Upper lobe of right lung (tissue), 1 donor: ENCODE measurements at places on chromosomes 16 and 17.

DNA sequence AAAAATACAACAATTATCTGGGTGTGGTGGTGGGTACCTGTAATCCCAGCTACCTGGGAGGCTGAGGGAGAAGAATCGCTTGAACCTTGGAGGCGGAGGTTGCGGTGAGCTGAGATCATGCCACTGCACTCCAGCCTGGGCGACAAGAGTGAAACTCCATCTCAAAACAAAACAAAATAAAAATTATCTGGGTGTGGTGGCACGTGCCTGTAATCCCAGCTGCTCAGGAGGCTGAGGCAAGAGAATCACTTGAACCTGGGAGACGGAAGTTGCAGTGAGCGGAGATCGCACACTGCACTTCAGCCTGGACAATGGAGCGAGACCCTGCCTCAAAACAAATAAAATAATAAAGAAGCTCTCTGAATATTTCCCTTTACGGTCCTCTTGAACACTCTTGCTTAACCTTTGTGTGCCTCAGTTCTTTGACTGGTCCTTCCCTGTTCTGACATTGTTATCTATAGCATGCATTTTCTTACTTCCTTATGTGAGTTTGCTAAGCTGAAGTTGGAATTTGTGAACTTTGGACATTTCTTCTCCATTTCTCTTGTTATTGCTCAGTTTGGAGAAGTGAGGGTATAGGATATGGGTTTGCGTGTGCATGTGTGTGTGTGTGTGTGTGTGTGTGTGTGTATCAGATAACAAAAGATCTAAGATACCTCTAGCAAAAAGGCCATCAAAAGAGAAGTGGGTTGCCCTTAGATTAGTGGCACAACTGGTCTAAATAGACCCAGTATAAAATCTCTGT, 29.7 kb upstream of the WSB1 start:
- DNase-seq: no peak

DNA sequence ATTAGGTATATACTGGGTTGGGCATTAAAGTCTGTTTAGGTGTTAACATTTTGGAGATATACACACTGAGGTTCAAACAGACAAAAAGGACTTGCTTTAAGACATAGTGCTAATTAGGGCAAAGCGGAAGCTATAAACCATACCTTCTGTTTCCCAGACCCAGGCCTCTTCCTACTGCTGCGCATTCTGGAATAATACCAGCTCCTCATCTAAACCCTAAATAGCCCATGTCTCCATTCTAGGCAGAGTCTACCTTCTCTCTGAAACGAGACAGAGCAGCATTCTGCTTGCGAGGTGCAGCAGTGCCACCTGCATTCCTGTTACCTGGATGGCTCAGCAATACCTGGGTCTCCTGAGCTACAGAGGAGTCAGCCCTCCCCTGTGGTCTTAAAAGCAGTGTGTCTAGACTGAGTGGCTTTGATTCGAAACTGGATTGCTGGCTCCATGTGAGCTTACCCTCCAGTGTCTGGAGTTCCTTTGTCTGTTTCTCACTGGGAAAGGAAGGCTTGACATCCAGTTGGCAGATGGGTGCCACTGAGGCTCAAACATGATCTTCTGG, 6.4 kb downstream of the YPEL2 start:
- DNase-seq: no peak

GRCh38 chr17:77565166-77565565, 393.3 kb upstream of the TNRC6C start:
- DNase-seq: peak; percentile 44

- DNase-seq: no peak
These were observed 13.4 kb downstream of the MYO1D start for GRCh38 chr17:32863559-32863958.

DNA sequence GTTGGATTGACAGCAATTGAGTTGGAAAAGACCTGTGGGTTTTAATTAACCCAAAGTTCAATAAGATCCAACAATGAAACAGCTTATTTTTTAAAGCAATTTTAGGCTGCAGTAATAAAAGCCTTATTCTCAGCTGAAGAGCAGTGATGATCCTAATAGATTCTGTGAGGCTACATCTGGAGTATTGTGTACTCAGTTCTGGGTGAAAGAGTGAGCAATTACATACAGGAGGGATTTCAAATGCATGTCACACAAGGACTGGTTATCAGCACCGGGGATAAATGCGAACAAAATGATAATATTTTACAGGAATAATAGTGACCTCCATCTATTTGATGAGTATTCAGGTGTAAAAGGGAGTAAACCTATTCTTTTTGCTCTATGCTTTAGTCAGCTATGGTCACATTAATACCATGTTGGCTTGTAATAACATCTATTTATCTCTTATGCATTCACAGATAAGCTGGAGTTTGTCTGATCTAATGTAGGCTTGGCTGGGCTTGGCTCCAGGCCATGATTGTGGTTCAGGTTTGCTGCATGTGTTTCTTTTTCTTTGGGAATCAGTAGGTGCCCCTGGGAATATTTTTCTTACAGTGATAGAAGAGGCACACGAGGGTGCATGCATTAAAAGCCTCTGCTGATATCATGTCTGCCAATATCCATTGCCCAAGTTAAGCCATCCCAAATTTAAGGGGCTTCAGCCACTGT, 22.2 kb upstream of the TOX3 start:
- DNase-seq: no peak

GRCh38 chr16:57755726-57756423, 20.3 kb downstream of the KATNB1 start:
- no peak for DNase-seq

DNA sequence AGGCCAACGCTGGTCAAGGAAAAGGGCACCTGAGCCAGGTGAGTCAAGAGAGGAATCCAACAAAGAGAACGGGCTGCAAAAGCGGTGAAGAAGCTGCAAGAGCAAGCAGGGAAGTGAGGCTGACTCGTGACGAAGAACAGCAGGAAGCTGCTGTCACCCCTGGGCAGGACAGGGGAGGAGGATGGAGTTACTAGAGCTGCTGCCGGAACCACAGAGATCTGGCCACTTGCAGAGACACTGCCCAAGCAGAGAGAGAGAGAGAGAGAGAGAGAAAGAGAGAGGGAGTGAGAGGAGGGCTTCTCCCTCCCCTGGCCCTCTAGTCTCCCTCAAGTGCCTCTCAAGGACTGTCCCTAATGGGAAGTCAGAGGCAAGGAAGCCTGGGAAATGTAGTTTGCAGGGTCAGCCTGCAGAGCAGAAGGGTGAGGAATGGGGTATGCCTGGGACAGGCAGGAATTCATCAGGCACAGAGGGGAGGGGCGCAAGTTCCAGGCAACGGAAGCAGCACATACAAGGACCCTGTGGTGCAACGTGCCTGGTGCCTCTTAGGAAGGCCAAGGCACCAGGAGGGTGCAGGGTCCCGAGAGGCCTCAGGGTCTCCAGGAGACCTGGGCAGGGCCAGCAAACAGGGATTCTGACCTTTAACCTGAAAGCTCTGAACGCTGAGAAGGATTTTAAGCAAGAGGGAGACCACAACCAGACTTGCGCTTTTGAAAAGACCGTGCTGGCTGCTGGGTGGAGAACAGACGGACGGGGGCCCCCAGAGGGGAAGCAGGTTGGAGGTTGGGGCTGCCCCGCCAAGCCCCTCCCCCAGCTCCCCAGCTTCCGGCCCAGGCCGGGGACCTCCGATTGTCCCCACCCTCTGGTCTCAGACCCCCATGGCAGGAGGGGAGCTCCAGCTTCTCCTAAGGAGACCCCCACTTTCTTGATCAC, 45.8 kb upstream of the CIBAR2 start:
- no peak for DNase-seq

GRCh38 chr17:53844491-53845107, 21.9 kb downstream of the KIF2B start:
- DNase-seq: no peak

GRCh38 chr16:54066451-54067105, 220.0 kb downstream of the IRX3 start:
- no peak for DNase-seq

GRCh38 chr17:78696016-78696982, 85.8 kb downstream of the CYTH1 start:
- DNase-seq: no peak

DNA sequence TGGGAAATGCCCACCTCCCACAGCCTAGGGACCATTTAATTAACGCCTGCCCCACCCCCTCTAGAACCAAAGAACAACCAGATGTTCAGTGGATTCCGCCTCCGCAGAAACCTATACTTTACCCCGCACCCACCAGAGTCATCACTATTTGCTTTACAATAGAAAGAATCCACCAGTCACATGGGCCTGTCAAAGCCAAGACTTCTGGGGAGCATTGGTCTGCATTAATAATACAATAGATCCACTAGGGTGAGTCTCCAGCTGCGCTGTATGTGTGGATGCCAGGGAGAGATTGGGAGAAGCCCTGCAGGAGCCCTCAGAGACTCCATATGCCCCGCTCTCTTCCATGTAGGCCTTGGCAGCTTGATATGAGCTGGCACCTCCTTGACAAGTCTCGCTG, 31.3 kb downstream of the CLEC19A start:
- DNase-seq: no peak

DNA sequence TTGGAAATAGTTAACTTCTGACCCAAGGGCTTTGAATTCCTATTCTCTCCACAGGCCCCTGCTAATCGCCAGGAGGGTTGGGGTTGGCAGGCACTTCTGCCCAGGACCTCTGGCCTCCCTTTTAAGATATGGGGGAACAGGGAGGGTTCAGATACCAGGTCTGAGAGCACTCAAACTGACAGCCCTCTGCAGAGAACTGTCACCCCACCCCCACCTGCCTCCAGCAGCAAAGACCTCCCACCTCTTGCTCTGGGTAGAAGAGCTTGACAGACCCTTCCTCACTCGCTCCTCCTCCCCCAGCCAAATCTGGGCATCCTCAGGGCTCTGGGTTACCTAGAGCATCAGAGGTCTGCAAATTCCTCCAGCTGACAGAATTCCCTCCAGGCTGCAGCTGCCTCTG, 11.6 kb downstream of the CDH3 start:
- peak; percentile 22 for DNase-seq

- DNase-seq: no peak
These were observed 3.4 kb upstream of the KRTAP2-4 start for GRCh38 chr17:41069031-41069430.

DNA sequence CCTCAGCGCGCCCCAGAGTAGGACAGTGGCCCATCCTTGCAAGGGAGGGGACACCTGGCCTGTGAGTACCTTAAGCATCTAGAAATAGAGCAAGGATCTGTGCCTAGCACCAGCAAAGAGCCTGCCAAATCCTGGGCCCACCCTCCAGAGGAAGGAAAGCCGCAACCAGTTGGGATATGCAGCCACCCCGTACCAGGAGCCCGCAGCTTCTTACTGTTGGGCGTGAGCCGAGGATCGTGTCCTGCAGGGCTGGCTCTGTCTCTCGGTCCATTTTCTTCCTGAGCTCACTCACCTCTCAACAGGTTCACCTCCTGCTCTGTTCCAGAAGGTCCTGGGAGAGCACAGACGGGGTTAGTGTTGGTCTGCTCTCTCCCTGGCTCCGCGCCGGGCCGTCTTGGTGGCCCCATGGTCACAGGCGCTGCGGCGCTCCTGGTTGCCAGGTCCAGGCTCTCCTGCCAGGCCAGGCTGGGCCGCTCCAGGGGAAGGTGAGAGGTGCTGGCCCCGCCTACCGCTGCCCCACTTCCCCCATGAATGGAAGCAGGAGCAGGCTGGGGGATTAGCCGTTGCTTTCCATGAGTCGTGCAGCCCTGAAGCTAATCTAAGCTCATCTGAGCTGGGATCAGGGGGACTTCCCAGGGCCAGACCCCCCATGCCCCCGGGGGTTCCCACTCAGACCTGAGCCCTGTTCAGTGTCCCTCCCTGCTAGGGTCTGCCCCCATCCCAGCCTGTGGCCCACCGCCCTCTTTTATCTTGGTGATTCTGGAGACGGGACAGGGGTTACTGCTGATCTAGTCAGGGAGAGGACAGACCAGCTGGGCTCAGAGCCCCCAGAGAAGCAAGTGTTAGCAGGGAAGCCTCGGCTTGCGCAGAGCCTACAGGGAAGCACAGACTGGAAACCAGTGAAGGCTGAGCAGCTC, 12.7 kb downstream of the ENDOV start:
- DNase-seq: no peak

DNA sequence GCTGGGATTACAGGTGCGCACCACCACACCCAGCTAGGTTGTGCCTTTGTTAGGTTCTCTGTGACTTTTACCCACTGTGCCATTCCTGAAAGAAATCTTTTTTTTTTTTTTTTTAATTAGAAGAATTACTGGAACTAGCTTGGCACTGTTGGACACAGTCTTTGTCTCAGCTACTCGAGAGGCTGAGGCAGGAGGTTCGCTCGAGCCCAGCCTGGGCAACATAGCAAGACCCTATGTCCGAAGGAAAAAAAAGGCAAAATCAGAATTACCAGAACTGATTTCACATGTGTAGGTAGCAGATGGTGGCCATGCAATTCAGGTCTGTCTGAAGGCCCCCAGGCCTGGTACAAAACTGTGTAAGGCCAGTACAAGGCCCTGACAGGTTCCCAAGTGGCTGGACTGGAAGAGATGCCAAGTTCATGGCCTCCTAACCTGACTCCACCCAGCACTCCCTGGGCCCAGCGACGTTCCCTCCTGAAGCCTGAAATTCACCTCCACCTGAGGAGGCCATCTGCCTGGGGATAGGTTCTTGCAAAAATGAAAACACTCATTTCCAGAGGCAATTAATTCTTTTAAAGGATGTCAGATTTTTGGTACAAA, 23.0 kb downstream of the CARHSP1 start:
- no peak for DNase-seq

- DNase-seq: no peak
These were observed 100.7 kb downstream of the MGAT5B start for GRCh38 chr17:76968707-76969597.

- DNase-seq: no peak
These were observed 297.1 kb upstream of the MAF start for GRCh38 chr16:79897453-79898146.

DNA sequence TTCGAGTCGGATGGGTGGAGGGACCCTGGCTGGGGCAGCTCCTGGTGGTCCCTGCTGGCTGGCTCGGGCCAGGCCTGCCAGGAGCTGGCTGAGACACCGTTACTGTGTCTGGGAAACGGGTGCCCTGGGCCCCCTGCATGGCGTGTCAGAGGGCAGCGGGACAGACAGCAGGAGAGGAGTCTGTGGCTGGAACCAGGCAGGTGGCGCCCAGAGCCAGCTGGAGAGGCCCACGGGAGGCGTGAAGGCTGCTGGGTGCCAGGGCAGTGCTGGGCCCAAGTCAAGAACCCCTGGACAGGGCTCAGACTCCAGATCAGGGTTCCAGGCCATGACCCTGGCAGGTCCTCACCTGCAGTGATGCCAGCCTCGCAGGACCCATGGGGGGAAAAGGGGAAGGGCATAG, 16.6 kb downstream of the SOX8 start:
- DNase-seq: no peak

- DNase-seq: no peak
These were observed 35.8 kb downstream of the TANC2 start for GRCh38 chr17:63001689-63002394.
